ENCODE measurements at places on chromosomes 11 and 22. TPM values are rescaled to one million over a fixed set of nuclear protein-coding genes. Genes with fewer than 3 reads are reported as not detected.

DNA sequence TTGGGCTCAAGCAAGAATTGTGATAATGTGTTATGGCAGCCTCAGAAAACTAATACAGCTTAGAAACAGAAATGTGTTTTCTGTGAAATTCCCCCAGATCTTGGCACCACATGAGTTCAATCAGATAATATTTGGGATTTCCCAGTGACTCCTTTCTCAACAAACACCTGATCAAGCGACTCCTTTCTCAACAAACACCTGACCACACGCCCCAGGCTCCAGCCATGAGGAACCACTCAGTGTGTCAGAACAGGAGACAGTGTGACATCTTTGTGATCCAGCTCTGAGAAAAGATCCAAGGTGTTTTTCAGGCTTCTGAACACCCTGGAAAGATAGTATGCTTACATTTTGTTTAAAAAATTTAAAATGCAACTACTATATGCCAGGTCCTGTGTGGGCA, 1.9 kb upstream of the UVRAG start:
- no peak for DNase-seq

DNA sequence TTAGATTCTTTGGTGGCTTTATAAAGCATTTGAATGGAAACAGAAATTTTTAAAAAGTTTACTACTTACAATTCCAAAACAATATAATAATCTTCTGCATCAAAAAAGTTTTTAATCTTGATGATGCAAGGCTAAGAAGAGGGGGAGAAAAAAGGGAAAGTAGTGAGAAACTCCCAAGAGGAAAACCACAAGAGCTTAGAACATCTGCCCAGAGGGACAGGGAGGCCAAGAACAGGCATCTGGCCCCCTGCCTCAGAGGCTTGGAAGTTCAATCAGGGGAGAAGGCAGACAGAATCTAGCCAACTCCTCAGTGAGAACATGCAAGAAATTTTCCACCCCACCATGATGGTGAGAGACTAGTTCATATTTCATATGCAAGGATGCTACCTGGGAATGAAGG, 23.8 kb upstream of the TTC28 start:
- no peak for DNase-seq

GRCh38 chr11:45265969-45266675, 20.0 kb downstream of the SYT13 start:
- no peak for DNase-seq

The CDHR5 gene
- total RNA-seq = not detected

DNA sequence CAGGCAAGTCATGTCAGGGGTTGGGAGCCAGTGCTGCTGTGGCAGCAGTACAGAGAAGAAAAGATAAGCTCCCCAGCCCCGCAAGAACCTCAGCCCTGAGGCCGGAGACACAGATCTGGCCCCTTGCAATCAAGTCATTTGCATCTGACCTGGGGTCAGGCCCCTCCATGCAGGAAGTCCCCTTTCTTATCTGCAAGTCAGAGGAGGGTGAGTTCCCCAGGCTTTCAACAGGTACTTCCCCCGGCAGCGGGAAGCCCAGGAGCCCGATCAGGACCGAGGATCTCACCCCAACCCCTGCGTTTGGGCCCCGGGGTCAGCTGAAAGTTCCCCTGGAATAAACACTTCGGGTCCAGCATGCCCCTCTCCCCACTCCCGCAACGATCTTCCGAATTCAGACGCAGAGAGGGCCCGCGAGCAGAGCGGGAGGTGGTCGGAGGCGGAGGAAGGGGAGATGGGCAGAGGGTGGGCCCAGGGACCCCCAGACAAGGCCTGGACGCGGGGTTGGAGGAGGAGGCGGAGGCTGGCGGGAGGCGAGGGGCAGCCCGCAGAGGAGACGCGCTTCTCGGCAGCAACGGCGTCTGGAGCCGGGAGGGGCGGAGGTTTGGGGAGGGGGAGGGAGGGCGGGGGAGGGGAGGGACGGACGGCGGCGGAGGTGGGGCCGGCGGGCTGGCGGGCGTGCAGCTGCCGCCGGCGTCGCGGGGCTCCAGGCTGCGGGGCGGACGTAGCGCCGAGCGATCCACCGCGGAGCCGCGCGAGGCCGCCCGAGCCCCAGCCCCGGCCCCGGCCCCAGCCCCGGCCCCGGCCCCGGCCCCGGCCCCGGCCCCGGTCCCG, at the start of gene TSPAN18:
TSS of gene TSPAN18 (plus strand) at position 680 of the 831 bp plus-strand sequence. CDS start 179,455 bp downstream, outside the sequence.
- peak; percentile 68 for DNase-seq

DNA sequence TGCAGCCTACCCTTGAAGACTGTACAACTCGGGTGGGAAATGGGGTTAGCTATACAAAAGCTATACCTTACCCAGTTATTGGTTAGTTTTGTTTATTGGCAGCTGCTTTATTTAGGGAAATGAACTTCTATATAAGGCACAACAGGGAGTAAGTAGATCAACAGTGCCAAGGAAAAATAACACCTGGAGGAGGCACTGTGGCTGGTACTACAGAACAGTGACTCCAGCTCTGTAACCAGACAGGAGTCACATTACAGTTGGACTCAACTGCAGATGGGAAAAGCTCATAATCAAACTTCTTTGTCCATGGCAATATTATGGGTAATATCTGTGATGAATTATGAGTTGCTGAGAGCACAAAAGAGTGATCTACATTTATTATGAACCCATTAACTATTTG, 14.0 kb downstream of the P4HA3 start:
- no peak for DNase-seq

DNA sequence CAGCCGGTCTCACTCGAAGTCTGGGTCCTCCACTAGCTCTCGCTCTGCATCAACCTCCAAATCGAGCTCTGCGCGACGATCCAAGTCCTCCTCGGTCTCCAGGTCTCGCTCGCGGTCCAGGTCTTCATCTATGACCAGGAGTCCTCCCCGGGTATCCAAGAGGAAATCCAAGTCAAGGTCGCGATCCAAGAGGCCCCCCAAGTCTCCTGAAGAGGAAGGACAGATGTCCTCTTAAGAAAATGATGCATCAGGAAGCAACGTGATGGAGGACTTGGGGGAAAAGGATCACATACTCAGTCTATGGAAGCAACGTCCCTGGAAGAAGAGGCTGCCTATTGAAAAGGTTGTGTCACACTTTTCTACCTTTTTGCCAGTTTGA, 1.1 kb downstream of the SRSF8 start:
- DNase-seq = no peak

GRCh38 chr11:74000307-74001133, 8.4 kb downstream of the UCP3 start:
- peak; percentile 44 for DNase-seq

- DNase-seq = no peak
These were observed 121.7 kb downstream of the SGSM3 start for GRCh38 chr22:40491990-40492631.

- no peak for DNase-seq
These were observed 8.7 kb upstream of the LAYN start for GRCh38 chr11:111531687-111532364.

DNA sequence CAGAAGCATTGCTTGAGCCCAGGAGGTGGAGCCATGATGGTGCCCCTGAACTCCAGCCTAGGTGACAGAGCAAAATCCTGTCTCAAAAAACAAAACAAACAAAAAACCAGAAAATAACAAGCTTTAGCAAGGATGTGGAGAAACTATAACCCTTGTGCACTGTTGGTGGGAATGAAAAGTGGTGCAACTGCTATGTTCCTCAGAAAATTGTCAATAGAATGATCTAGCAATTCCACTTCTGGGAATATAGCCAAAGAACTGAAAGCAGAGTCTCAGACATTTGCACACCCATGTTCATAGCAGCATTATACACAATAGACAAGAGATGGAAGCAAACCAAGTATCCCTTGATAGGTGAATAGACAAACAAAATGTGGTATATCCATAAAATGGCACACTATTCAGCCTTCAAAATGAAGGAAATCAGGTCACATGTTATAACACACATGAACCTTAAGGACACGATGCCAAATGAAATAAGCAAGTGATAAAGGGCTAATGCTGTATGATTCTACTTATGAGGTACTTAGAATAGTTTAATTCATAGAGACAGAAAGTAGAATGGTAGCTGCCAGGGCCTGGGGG, 15.9 kb downstream of the KLHL22 start:
- no peak for DNase-seq

The LRRC10B gene
- 4.4 TPM for total RNA-seq

The APOL5 gene
- not detected for total RNA-seq

DNA sequence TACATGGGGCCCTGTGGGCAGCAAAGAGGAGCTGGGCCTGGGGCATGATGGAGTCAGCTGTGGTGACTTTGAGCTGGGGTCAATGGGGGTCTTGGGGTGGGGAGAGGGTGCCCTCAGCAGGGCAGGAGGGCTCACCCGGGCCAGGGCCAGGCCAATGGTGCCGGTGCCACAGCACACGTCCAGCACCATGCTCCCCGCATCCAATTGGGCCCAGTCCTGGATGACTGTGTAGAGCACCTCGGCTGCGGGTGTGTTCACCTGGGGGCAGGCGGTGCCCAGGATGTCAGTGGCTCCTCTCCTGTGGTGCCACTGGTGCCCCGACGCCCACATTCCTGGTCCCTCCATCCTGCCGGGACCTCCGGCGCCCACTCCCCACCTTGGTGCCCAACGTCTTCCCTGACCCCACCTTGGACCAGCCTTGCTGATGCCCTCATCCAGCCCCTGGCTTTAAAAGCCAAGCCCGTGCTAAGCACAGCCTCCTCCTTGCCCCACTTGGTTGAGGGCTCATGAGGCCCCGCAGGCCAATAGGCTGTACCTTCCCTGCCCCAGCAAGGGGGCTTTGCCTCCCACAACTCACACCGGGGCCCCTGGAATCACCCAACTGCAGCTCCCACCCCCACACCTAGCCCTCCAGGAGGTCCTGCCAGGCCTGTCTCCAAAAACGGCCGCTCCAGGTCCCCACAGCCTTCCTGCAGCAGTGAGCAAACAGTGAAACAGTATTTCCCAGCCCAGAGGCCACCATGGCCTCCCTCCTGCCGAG, 2.2 kb upstream of the RANBP1 start:
- no peak for DNase-seq

DNA sequence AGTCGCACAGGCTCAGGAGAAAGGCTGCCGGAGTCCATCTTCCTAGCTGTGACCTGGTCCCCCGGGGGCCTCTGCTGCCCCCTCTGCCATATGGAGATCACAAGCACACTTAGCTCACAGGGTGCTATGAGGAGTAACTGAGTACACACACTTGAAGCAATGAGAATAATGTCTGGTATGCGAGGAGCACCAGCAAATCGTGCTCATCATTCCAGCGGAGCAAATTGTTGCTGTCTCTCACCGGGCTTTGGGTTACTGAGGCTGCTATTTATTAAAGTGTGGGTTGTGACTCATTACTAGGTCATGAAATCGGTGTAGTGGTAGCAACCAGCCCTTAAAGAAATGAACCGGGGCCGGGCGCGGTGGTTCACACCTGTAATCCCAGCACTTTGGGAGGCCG, 48.1 kb upstream of the EIF3D start:
- no peak for DNase-seq

GRCh38 chr11:105236664-105237063, 97.1 kb upstream of the CARD18 start:
- DNase-seq = no peak

DNA sequence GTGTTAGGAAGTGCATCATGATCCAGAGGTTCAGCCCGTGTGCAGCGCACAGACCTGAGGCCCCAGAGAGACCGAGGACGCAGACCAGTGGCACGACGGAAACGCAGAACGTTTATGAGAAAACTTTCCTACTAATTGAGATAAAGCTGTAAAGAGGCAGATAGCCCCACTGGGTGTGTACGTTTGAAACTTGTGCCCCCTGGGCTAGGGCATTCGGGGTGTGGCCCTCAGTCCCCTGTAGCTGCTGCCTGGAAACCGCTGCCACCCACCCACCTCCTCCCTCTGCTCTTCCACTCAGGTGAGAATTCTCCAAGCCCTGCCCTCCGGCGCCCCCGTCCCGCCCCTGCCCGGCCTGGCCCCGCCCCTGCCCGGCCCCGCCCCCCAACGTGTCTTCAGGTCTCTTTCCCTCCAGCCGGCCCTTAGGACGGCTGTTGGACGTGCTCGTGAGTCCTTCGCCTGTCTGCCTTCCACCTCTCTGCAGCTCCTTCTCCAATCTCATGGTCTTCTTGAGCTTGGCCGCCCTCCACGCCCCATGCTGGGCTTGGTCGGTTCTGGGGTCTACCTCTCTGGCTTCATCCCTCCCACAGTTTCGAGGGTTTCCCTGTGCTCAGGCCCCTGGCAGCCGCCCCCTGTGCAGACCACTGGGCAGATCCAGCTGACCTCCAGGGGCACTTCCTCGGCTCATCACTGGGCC, 12.1 kb downstream of the MAPK8IP2 start:
- DNase-seq = no peak

DNA sequence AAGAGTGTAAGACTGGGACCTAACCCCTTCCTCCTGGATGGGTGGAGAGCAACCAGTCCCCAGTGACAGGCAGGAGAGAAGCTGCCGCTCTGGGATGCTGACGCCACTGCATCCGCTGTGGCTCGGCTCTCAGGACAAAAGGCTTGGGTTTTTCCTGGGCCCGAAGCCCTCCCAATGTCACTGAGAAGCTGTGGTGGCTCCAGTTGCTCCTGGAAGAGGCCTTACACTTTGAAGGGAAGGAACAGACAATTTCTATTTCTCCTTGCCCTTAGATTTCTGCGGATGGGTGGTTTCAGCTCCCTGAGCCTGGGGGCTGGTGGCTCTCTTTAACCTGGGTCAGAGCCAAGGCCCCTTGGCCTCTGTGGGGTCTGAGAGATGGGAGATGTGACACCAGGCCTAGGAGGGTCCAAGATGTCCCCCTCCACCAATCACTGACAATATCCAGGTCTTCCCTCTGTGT, 21.4 kb downstream of the TPBGL start:
- peak; percentile 52 for DNase-seq

- no peak for DNase-seq
These were observed 450.4 kb downstream of the OPCML start for GRCh38 chr11:133081730-133082452.

The APOA4 gene
- total RNA-seq = not detected

- DNase-seq = no peak
These were observed 114.7 kb downstream of the BUD13 start for GRCh38 chr11:116657842-116658825.

DNA sequence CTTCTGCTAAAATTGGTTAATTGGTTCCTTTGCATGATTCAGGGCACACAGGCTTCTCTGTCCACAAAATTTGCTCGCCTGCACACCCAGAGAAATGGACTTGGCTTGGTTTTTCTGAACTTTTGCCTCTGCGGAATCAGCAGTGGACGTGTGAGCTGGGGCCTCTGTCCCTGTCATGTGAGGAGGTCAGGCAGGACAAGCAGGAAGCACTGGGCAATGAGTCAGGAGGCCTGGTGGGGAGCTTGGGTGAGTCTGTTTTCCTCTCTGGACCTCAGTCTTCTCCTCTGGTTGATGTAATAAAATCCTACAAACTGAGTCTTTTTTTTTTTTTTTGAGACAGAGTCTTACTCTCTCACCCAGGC, 10.4 kb upstream of the CELSR1 start:
- peak; percentile 93 for DNase-seq

DNA sequence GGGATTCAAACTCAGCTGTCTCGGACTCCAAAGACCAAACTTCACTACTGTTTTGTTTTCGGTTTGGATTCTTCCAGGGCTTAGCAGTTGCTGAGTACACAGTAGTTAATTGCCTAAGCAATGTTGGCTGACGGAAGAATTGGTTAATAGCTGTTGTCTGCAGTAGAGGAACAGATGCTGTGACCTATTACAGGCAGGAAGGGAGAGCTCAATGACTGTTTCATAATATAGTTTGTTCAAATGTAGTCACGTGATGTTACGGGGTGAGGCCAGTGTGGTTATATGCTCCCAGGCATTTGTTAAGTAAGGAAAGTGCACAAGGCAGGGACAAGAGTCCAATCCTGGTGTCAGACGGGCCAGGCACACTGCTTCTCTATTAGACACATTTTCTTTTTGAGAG, 222.6 kb upstream of the CCDC90B start:
- no peak for DNase-seq

The IFITM10 gene
- 0.55 TPM for total RNA-seq
